ENCODE measurements at places on chromosomes 5 and 9.
A peak's percentile ranks its signal among the peaks of the same experiment; 100 is the strongest.

- DNase-seq = no peak
These were observed 76.1 kb downstream of the TLE1 start for GRCh38 chr9:81613002-81613812.

- no peak for DNase-seq
These were observed 99.0 kb downstream of the GAPVD1 start for GRCh38 chr9:125360601-125361000.

- DNase-seq = no peak
These were observed 28.3 kb downstream of the SMIM23 start for GRCh38 chr5:171813813-171814490.

GRCh38 chr9:18493451-18493993, 19.6 kb downstream of the ADAMTSL1 start:
- DNase-seq = no peak

GRCh38 chr9:114696814-114697544, 15.0 kb upstream of the TEX48 start:
- DNase-seq = no peak

GRCh38 chr5:72280581-72281069, 39.4 kb downstream of the MRPS27 start:
- DNase-seq = no peak

DNA sequence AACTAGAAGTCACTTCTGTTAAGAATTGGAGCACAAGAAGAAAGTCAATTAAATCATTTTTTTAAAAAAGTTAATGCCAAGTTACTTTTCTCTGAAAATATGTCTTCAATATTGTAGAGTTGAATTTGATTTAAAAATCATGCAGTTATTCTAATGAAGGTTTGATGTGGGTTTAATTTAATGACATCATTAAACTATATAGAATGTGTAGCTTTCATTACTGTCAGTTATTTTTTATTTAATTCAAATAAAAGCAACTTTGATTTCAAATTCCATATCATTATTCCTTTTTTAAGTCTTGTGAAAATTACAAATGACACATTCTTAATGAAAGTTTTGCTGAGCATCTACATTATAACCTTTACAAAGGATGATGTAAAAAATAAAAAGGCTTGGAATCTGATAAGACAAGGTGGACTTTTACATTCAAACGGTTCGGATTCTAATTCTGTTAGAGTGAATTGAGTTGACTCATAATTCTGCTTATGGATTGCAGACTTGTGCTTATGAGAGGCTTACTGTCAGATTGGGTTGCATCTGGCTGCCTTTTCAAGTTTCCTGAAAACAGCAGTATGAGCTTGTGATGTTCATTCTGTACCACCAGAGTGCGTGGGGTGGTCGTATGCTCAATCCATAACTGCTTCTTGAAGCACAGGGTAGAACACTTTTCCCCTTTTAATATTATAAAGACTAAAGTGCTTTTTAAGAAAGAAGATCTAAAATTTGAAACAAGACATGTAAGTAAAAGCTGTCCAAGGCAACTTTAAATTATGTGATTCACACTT, 253.0 kb upstream of the ARRDC3 start:
- no peak for DNase-seq

GRCh38 chr9:93301911-93302541, 118.1 kb downstream of the WNK2 start:
- no peak for DNase-seq

- DNase-seq = peak; percentile 84
These were observed 31.2 kb downstream of the JAKMIP2 start for GRCh38 chr5:147751156-147751830.

GRCh38 chr5:82365744-82366228, 87.6 kb upstream of the RPS23 start:
- no peak for DNase-seq

DNA sequence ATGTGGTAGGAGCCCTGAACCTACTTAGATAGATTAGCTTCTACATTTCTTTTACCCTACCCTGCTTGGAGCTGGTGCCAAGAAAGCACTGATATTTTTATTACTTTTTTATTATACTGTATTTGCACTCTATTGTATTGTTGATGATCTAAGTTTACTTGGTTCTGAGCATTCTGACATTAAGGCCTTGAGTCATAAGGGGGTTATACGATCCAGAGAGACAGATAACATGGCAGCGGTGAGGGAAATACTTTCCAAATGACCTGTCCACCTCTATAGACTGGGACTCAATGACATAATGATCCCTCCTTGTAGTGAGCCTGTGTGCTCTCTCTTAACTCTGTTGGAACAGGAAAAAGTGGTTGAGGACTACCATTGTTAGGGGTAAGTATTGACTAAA, 176.3 kb downstream of the MAN2A1 start:
- no peak for DNase-seq
